Activated naive CD4-positive, alpha-beta T cell treated with anti-CD3 and anti-CD28 coated beads for 36 hours (primary cell): ENCODE measurements at places on chromosomes 16 and 17. TPM values are rescaled to one million over a fixed set of nuclear protein-coding genes. Genes with fewer than 3 reads are reported as not detected.

The ABI3 gene
- total RNA-seq = 18.9 TPM

The LDHD gene
- total RNA-seq = 0.42 TPM

DNA sequence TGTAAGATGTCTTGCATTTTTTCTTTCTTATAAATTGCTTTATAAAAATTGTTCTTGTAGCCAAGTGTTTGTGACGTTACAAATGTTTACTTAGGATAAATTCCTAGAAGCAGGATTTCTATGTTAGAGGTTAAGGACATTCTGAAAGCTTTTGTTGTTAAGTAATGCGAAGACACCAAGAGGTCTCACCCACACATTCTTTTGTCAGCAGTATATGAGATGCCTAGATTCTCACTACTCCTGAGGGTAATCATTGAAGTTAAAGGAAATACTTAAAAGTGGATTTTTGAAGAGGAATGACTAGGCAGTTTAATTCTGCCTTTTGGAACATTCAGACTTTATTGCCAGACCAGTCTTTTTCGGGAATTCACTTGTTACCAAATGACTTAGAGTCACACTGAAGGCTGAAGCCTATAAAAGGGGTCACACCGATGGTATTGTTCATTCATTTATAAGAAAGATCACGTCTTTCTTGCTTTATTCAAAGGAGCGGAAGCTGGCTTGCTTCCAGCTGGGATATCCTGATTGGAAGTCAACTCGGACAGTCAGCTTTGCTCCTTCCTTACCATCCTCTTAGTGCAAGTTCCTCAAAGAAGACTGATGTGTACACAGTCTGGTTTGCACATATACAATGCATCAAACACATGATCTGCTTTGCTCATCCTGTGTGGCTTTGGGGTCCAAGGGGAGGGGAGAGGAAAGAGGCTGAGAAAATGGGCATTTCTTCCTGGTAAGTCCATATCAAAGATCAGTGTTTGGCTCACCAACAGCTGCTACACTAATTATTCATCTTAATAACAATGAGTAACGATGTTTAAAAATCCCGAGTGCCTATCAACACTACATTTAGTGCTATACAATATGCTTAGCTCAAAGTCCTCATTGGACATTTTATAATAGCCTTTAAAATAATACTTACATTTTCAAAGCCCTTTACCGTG lies 160.0 kb downstream of the MAP2K6 start:
- no peak overlapping the region for H3K27ac ChIP-seq
- DNase-seq = no peak
- H3K27me3 ChIP-seq = peaks cover 5% of the 10 kb centered on the region
- no peaks in the 10 kb centered on the region for H3K36me3 ChIP-seq
- no peaks in the 10 kb centered on the region for H3K4me1 ChIP-seq

DNA sequence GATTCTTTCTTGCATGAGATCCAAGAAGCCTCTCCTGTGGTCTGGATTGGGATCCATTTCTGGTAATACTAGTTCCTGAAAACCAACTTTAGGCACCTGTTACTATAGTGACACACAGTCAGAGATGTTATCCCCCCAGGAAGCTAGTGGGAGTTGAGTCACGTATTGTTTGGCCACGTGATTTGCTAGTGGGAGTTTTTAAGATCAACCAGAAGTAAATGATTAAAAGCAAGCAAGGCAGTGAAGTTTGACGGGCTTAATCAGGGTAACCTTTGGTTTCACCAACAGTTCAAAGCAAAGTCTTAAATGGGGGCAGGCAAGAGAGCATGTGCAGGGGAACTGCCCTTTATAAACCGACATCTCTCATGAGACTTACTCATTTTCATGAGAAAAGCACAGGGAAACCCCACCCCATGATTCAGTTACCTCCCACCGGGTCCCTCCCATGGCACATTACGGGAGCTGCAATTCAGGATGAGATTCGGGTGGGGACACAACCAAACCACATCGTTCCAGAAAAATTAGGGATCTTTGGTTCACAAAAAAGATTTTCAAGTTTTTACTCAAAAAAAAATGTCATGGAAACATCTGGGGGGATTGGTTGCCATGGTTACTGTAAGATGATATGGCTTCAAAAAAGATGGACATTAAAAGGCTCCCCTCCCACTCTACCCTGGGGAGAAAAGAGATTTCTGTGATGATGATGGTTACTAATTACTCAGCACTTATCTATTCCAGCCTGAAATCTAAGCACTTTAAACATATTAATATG lies 483.1 kb upstream of the ERCC4 start:
- H3K36me3 ChIP-seq = no peaks in the 10 kb centered on the region
- peaks cover 4% of the 10 kb centered on the region for H3K27me3 ChIP-seq
- no peak overlapping the region for H3K27ac ChIP-seq
- no peak for DNase-seq
- no peak overlapping the region for H3K4me3 ChIP-seq

DNA sequence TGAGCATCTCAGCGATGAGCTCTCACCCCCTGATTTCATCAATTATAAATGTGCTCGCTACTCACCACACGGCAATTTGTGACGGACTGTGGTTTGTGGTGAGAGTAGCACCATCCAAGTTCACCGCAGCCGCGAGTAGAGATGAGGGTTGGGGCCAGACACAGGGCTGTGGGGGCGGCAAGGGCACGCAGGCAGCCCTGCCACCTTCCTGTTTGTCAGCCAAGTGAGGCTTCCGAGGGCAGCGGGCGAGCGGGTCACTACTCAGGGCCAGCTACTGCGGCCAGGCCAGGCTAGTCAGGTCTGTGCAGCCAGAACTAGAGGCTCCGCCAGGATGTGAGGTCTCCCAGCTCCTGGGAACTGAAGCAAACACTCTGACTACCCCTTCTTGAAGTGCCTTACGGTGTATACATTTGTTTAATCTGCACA lies 39.6 kb upstream of the MEOX1 start:
- DNase-seq = peak; percentile 44
- H3K4me3 ChIP-seq = no peak overlapping the region
- peaks cover 5% of the 10 kb centered on the region for H3K4me1 ChIP-seq
- H3K27ac ChIP-seq = no peak overlapping the region
- H3K27me3 ChIP-seq = peaks cover 7% of the 10 kb centered on the region

GRCh38 chr16:77469634-77470033 lies 34.8 kb upstream of the ADAMTS18 start:
- DNase-seq = no peak
- no peak overlapping the region for H3K27ac ChIP-seq
- peaks cover 12% of the 10 kb centered on the region for H3K27me3 ChIP-seq
- no peaks in the 10 kb centered on the region for H3K4me1 ChIP-seq
- H3K4me3 ChIP-seq = no peak overlapping the region
- H3K36me3 ChIP-seq = no peaks in the 10 kb centered on the region

The RNF222 gene
- total RNA-seq = 0.07 TPM

DNA sequence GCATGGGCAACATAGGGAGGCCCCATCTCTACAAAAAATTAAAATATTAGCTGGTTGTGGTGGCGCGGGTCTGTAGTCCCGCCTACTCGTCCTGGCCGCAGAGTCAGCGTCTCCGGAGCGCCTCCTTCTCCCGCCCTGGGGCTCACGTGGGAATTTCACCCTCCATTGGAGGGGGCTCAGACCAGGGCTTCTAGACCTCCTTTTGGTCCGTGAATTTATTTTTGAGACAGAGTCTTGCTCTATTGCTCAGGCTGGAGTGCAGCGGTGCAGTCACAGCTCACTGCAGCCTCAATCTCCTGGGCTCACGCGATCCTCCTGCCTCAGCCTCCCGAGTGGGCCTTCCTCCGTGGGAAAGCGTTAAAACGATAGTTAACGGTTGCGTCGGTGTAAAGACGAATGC lies 394 bp upstream of the NME4 start:
- H3K4me3 ChIP-seq = peak overlapping the region; percentile 83
- peaks cover 28% of the 10 kb centered on the region for H3K4me1 ChIP-seq
- H3K27me3 ChIP-seq = no peaks in the 10 kb centered on the region
- no peak for DNase-seq
- H3K36me3 ChIP-seq = peaks cover 2% of the 10 kb centered on the region
- H3K27ac ChIP-seq = peak overlapping the region; percentile 60

The HSF4 gene
- 11.1 TPM for total RNA-seq

The CRISPLD2 gene
- total RNA-seq = not detected

The HEATR9 gene
- not detected for total RNA-seq

The FAM20A gene
- not detected for total RNA-seq

- no peaks in the 10 kb centered on the region for H3K27me3 ChIP-seq
- peaks cover 60% of the 10 kb centered on the region for H3K4me1 ChIP-seq
- DNase-seq = no peak
- H3K36me3 ChIP-seq = peaks cover 39% of the 10 kb centered on the region
- no peak overlapping the region for H3K4me3 ChIP-seq
- H3K27ac ChIP-seq = peak overlapping the region; percentile 80
These were observed 8.1 kb upstream of the ATXN7L3 start for GRCh38 chr17:44207743-44208142.

- no peaks in the 10 kb centered on the region for H3K27me3 ChIP-seq
- no peak overlapping the region for H3K27ac ChIP-seq
- no peak for DNase-seq
- peaks cover 12% of the 10 kb centered on the region for H3K36me3 ChIP-seq
- H3K4me1 ChIP-seq = no peaks in the 10 kb centered on the region
These were observed 13.6 kb downstream of the CDRT4 start for GRCh38 chr17:15453782-15454181.

GRCh38 chr16:2008631-2009163 lies 924 bp downstream of the ZNF598 start:
- peak overlapping the region; percentile 82 for H3K4me3 ChIP-seq
- no peaks in the 10 kb centered on the region for H3K27me3 ChIP-seq
- peaks cover 42% of the 10 kb centered on the region for H3K4me1 ChIP-seq
- H3K36me3 ChIP-seq = peaks cover 30% of the 10 kb centered on the region
- H3K27ac ChIP-seq = peak overlapping the region; percentile 89
- DNase-seq = peak; percentile 77

The TNFSF12 gene
- total RNA-seq = 7.4 TPM

DNA sequence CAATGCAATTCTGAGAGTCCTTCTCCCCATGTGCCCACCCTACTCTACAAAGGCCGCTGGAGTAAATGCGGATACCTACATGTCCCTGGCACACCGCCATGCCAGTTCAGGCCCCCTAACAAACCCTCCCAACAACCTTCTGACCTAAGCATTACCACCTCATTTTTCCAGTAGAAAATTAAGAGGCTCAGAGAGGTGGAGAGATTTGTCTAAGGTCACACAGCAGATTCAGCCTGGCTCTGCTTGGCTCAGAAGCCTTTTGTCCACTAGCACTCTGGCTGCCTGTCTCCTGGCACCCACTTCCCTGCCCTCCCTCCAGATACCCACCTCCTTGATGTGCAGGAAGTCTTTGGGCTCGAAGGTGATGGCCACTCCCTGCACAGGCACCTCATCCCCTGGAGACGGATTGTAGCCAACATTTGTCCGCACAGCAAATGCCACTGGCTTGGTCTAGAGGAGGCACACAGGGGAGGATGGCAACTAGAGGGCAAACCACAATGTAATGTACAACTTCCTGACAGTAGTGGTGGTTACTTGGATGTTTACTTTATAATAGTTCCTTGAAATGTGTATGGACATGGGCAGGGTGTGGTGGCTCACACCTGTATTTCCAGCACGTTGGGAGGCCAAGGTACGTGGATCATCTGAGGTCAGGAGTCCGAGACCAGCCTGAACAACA lies 10.2 kb downstream of the CACNB1 start:
- H3K27ac ChIP-seq = no peak overlapping the region
- H3K4me1 ChIP-seq = no peaks in the 10 kb centered on the region
- no peak for DNase-seq
- H3K27me3 ChIP-seq = no peaks in the 10 kb centered on the region
- H3K36me3 ChIP-seq = peaks cover 12% of the 10 kb centered on the region

The PSMD7 gene
- 114 TPM for total RNA-seq

DNA sequence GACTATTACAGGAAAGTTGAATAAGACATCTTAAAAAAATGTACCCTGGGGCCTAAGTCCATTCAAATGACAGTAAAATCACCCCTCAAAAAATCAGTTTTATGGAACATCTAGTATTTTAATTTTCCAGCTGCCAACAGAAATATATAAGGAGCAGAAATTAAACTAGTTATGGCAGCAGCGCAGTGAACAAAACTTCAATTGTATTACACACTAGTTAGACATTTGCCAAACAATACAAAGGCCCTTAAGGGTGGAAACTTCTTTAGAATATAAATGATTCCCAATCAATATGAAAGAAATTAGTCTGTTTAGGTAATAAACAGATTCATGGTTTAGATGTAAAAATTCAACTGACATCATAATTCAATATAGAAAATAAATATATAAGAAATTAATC lies 18.1 kb upstream of the RFFL start:
- no peak for DNase-seq
- no peaks in the 10 kb centered on the region for H3K27me3 ChIP-seq
- peaks cover 74% of the 10 kb centered on the region for H3K4me1 ChIP-seq
- no peak overlapping the region for H3K27ac ChIP-seq
- H3K36me3 ChIP-seq = no peaks in the 10 kb centered on the region

- no peak overlapping the region for H3K4me3 ChIP-seq
- peaks cover 3% of the 10 kb centered on the region for H3K4me1 ChIP-seq
- no peaks in the 10 kb centered on the region for H3K36me3 ChIP-seq
- H3K27ac ChIP-seq = no peak overlapping the region
- H3K27me3 ChIP-seq = no peaks in the 10 kb centered on the region
These were observed 25.5 kb downstream of the WNT9B start for GRCh38 chr17:46876926-46877325.

The GPT2 gene
- 18.6 TPM for total RNA-seq

GRCh38 chr17:16191604-16192003 lies 23.7 kb downstream of the NCOR1 start:
- peaks cover 23% of the 10 kb centered on the region for H3K36me3 ChIP-seq
- DNase-seq = no peak
- H3K4me3 ChIP-seq = no peak overlapping the region
- no peak overlapping the region for H3K27ac ChIP-seq

The COASY gene
- total RNA-seq = 93.6 TPM

- no peak overlapping the region for H3K27ac ChIP-seq
- peaks cover 45% of the 10 kb centered on the region for H3K36me3 ChIP-seq
- H3K4me1 ChIP-seq = peaks cover 3% of the 10 kb centered on the region
- H3K27me3 ChIP-seq = no peaks in the 10 kb centered on the region
These were observed 77.0 kb downstream of the CACNG1 start for GRCh38 chr17:67121316-67121891.

The CAMKK1 gene
- total RNA-seq = 2.7 TPM

The SPNS2 gene
- total RNA-seq = 1.1 TPM
